ENCODE measurements at places on chromosomes 1 and 21. TPM values are rescaled to one million over a fixed set of nuclear protein-coding genes. Genes with fewer than 3 reads are reported as not detected.

Gene TNFRSF14
- 47.5 TPM for total RNA-seq

Gene CFHR2
- not detected for total RNA-seq

Gene PRDM16
- 54.3 TPM for total RNA-seq

Gene C21orf58
- 0.89 TPM for total RNA-seq

Gene CR1L
- total RNA-seq, result not detected

Gene DPT
- total RNA-seq, result 30.9 TPM

GRCh38 chr1:223201967-223202366 lies 58.9 kb upstream of the TLR5 start:
- DNase-seq, result no peak

- DNase-seq, result no peak
Observed at GRCh38 chr1:62462370-62462769, 25.5 kb downstream of the USP1 start.

- no peak for DNase-seq
Observed at GRCh38 chr1:161226759-161227158, 899 bp downstream of the TOMM40L start.

DNA sequence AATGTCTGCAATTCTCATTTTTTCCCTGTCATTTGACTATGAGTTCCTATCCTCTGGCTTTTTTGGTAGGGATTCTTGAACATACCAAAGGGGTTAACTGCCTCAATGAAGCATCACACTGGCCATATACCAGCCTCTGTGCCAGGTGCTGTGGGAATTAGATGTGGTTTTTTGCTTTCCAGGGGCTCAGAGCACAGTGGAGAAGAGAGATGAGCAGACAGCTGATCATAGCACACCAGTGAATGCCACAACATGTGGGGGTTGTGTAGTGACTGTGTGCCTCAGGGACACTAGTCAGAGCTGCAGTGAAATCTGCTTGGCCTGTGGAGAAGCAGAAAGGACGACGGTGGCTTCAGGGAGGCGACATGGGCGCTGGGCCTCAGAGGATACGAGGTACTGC lies 30.8 kb downstream of the HLX start:
- no peak for DNase-seq

DNA sequence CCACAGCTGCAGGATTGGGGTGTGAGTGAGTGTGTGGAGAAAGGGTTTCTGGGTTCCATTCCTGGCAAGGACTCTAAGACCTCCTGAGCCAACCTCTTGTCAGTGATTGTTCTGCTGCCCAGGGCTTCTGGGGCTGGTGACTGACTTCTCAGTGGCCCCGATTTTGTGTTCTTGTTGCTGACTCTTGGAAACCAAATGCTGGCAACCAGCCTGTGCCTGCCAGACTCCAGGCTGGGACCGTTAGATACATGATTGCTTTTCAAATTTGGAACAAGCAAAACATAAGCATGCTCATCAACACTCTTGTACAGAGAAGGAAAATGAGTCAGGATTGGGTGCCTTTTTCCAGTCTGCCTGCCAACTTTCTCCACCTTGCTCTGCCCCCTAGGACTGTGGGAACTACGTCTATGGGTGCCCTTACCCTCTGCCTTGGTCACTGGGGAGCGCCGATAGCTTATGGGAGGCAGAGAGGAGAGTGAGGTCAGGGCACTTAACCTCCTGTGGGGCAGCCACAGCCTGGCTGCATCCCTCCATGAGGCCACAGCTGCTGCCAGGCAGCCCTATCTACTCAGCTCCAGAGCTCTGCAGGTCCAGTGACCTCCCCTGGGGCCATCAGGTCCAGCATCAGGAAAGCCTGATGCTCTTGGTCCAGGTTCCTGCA lies 39.3 kb upstream of the EPS8L3 start:
- no peak for DNase-seq

DNA sequence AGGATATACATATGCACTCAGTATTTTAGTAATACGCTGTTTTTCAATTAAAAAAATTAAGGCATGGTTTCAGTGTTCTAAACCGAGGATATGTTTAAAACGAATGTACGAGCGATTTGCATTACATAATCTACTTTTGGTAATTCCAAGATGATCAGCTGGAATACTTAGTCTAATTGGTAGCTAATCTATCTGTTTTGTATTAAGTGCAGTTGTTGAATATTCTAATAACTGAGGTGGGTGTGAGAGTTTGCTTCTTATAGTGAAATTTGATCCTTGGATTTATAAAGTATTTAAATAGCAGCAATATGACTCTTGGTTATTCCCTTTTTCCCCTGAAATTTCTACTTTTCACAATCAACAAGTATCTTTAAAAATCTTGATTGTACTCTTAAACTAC lies 1.3 kb downstream of the RNF2 start:
- no peak for DNase-seq

DNA sequence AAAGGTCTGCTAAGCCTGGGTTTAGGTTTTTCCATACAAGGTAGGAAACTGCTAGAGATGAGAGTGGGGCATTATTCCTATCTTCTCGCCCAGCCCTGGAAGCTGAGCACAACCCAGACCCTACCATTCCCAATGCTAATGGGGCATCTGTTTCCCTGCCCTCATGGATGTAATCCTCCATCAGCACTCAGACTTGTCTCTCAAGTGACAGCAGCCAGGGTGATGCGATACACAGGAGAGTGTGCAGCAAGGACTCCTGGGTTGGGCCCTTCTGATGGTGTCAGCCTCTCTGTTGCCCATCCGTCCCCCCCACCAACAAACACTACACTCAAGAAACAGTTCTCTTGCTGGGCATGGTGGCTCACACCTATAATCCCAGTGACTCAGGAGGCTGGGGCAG lies 5.9 kb upstream of the INPP5B start:
- no peak for DNase-seq

DNA sequence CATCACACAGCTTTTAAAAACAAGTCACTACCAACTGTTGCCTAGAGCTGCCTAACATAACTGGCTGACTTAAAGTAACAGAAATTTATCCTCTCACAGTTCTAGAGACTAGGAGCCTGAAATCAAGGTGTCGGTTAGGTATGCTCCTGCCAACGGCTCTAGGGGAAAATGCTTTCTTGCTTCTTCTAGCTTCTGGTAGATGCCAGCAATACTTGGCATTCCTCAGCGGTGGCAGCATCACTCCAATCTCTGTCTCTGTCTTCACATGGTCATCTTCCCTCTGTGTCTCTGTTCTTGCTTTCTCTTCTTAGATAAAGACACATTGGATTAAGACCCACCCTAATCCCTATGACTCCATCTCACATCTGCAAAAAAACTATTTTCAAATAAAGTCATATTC lies 51.5 kb downstream of the DMRTA2 start:
- DNase-seq, result no peak

- no peak for DNase-seq
Observed at GRCh38 chr1:202361701-202362100, 13.2 kb downstream of the PPP1R12B start.

GRCh38 chr21:44010429-44010828 lies 1.7 kb upstream of the TRAPPC10 start:
- no peak for DNase-seq

DNA sequence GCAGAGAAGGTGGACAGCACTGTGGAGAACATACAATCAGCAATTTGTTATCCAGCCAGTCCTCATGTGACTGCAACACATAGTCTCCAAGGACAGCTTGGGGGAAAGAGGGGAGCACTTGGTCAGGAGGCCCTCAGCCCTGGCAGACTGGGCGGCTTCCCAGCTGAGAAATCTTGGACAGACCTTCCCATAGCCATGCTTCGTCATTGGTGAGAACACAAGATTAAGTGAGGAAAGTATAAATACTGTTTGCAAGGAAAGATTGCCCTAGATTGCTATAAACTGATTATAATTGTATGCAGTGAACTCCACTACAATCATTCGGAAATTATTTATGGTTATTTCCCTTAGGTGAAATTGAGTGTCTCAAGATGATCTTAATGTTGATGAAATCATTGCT lies 131.5 kb downstream of the LMX1A start:
- DNase-seq, result no peak

DNA sequence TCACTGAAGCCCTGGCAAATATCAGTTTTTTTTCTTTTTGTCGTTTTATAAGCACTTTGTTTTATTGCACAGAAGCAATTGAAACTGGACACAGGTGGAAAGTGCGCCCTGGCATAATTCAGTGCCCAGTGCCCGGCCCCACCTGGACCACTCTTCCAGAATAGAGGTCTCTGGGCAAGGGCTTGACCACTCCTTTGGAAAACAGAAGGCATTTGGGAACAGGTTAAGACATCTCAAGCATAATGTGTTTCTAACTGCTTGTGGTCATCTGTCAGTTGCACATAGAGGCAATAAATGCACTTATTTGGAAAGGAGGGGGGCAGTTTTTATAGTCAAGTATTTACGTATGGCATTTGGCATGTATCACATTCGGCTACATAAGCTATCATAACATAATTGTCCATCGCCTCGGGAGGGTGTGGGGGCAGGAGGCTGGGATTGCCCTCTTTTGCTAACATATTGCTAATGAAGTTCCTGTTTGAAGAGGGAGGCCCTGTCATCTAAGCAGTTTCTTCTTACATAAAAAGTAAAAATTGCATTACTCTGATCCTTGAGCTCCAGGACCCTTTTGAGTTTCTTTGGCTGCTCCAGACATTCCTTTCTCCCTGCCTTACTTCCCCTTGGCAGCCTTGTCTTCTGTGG lies 14.7 kb upstream of the CD2 start:
- DNase-seq, result no peak

DNA sequence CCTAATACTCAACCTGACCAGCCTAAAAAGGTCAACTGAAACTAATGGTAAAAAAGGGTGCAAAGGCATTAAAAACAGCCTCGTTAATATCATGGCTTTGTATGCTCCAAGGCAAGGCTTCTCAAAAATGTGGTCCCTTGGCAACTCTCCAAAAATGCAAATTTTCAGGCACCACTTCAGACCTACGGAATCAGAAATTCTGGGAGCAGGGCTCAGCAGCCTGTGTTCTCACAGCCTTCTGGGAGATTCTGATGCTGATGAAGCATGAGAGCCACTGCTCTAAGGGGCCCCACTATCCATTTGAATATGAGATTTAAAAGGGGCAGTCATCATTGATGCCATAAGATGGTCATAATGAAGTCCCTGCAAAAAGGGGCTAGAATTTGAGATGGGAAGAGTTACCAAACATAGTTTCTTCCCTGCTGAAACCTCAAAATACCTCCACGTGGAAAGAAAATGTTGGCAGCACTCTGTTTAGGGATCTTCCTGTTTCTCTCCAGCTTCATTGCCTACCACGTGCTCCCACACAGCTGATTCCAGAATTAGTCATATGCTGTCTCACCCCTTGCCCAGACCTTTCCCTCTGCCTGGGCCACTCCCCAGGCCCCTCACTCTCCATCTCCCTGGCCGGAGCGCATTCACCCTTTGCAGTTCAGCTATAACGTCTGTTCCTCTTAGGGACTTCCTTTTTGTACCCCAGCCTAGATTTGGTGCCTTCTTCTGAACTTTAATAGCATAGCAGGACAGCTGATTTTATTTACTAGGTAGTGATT lies 46.7 kb downstream of the PHC2 start:
- no peak for DNase-seq

DNA sequence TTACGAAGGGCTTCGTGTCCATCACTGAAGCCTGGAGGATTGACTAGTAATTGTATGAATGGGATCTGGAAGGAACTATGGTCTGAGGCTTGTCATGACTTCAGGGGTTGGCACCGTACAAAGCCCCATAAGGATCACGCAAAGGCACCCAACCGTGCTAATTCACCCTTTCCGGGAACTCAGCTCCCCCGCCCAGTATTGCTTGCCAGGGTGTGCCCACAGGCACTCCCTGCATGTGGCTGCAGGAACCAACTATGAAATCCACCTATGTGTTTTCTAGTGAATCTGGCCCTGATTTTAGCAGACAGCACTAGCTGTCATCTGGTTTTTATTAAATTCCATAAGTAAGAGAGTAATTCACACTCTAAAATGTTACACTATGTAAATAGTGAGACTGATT lies 139.2 kb downstream of the TM2D1 start:
- DNase-seq, result no peak

DNA sequence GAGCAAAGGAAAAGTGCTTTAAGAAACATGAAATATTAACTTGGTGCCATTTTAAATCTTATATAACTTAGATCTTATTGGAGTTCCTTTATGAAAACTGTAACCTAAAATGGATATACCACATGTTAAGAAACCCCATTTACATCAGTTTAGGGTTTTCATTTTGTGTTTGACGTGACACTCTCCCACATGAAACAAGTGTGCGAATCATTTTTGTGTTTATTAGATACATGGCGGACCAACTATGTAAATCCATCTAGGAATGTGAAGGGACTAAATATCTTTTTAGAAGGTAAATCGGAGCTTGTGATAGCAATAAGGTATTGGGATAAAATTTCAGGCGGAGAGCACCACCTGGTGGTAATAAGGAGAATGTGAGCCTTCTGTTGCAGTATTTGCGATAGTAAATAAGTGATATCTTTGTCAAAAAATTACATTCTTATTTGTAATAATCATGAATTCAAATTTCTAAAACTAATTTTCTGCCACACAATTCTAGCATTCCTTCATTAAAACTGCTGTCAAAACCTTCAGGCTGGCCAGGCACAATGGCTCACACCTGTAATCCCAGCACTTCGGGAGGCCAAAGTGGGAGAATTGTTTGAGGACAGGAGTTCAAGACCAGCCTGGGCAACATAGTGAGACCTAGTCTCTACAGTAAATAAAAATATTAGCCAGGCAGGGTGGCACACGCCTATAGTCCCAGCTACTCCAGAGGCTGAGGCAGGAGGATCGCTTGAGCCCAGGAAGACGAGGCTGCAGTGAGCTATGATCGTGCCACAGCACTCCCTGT lies 31.3 kb downstream of the SMAP2 start:
- DNase-seq, result no peak

GRCh38 chr1:48568501-48568900 lies 96.5 kb upstream of the SPATA6 start:
- DNase-seq, result no peak

DNA sequence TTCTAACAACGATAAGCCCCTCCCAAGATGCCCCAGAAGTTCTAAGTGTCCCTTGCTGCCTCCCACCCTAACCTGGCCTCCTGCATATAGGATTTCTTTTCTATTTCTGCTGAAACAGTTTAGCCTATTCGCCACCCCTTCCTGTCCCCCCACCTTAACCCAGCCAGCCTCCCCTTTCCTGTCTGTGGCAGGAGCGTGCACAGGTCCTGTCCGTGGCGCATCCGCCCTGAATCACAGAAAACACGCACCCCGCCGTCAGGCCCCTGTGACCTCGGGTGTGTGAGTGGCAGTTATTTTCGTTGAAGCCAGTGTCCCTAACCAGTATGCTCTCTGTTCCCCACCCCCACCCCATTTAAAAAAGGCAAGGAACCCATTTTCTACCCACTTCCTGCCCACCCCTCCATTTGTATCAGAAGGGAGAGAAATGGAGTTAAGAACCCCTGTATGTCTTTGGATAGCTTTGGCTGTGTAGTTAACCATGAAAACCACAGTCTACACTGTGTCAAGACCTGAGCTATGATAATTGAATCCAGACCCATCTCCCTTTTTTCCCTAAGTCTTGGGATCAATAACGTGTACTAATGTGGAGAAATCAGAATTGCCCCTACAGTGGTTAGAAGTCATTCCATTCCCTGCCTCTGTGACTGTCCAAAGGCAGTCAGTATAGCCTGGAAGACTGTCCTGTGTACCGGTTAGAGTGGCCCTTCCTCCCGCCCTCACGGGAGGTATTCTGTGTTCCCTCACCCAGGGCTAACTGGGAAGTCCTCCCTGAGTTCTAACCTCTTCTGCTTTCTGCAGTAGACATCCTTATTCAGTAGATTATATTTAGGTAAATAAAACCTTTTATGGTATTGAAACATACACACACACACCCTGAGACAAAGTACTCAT lies 1.8 kb downstream of the PLEKHO1 start:
- no peak for DNase-seq

- DNase-seq, result peak; percentile 62
Observed at GRCh38 chr1:28129150-28129549, 40.7 kb upstream of the EYA3 start.
